ENCODE measurements at places on chromosomes 13 and 19.

DNA sequence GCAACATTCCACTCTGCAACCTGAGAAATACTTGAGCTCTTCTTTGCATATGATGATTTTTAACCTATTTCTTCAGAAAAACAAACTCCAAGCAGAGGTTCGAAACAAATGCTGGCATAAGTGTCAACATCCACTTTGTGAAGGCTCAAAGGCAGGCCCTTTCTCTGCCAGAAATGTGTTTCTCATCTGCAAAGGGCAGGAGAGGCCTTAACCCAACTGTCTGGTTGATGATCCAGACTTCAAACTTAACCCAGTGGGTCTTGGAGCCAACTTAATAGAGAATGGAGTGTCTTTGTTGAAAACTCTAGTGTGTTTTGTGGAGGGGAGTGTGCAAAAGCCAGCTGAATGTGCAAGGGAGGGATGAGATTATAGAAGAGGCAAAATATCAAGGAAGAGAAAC, 28.3 kb upstream of the ZNF507 start:
- no peak for DNase-seq

- DNase-seq, result peak; percentile 87
Measured at GRCh38 chr19:13164343-13165161, 14.3 kb downstream of the IER2 start.

DNA sequence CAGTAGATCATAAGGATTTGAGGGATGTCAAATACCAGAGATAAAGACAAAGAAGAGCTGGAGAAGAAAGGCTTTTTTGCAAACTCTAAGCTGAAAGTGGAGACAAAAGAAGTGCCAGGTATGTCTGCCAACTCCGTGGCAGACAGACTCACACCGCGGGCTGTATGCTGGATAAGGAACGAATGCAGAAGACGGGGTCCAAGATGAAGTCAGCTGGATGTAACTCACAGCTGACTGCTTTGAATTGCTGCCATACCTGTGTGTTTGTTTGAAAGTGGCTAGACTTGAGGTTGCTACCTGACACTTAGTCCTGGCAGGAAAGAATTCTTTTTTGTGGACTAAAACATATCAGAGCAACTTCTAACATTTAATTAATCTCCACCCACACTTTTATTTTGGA, 398.8 kb downstream of the DLEU7 start:
- no peak for DNase-seq

DNA sequence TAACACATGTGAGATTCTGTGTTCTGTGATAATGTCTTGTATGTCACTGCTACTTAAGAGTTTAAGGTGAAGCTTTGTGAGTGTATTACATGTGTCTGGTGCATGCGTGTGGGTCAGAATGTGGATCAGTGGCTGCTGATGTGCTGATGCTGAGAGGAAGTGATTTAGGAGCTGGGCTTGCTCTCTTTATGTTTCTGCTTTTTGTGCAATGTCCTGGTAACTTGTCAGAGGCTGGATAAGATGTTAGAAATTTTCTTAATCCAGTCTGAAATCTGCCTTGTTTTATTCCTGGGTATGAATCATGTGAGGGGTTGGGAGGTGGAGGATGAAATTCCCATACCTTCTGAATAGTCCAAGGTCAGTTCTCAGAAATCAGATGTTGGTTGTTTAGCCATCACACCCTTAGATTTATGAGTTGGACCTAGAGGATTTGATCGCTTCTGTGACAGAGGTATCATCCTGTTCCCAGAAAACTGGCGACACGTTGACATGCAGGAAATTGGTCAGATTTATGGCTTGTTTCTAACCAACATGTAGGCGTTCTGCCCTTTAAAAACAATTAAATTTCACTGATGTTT, 24.5 kb upstream of the CXCL17 start:
- peak; percentile 42 for DNase-seq

DNA sequence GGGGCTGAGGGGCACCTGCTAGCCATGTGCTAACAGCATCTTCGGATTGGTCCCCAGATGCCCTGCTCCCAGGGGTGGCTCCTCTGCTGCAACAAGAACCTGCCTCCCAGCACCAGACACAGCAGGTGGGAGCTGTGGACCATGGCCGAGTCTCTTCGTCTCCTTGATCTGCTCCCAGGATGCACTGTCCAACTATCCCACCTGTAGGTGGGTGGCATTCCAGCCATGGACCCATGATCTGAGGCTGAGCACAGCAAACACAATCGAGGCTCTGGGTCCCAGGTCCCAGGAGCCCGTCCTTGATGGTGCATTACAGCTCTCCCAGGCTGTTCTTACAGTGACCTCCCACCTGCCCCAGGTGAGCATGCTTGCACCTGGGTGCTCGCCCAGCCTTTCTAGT, 1.6 kb downstream of the ZNF837 start:
- DNase-seq, result no peak

DNA sequence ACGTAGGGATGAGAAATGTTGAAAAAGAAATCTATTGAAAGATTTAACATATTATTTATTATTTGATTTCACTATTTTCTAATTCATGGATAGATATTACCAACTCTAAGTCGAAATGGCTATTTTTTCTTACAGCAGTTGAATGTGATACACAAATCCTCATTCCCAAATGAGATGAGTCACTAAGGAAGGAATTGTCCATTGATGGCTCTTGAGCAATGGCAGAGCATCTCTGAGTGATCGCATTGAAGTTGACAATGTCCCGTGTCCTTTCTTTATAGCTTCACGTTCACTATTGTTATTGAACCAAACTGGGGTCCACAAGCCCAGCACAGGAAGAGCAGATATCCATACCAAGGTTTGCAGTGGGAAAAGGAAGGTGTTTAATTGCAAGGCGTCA, 648.3 kb upstream of the SPRY2 start:
- no peak for DNase-seq

DNA sequence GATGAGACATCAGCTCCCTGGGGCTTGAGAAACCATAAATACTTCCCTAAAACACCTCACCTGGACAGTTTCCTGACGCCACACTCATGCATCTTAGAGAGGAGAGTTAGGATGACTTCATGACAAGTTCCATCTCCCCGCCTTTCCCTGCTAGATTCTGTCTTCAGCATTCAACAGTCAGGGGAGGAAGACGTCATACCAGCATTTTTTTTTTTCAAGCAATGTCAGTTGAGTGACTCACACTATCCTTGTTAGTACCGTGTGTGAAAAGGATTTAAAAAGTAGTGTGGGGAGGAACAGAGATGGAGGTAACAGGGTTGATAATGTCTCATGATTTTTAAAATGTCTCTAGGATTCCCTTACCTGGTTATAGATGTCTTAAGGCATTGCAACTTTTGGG, at the start of gene OR7D2:
TSS of gene OR7D2 (plus strand) at position 79 of the 400 bp plus-strand sequence. CDS start 6,803 bp downstream, outside the sequence.
- no peak for DNase-seq

DNA sequence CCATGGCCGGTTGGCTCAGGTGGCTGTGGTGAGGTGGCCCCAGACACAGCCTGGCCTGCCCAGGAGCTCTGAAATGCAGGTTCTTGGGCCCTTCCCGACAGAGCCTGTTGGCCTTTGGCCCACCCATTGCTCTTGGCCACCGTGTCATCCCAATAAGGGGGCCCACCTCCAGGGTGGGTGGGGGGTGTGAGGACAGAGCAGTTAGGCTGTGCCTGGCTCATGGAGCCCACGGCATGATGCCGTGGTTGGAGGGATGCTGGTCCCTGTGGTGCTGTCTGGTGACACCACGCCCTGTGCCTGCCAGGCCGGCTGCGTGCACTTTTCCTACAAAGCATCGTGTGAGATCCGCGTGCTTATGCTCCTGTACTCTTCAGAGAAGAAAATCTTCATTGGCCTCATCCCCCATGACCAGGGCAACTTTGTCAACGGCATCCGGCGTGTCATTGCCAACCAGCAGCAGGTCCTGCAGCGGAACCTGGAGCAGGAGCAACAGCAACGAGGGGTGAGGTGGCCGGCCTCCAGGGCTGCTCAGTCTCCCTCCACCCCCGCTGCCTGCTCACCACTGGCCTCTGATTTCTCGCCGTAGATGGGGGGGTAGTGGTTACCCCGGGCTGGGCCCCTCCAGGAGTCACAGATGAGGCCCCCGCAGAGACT, 7.6 kb downstream of the PNKP start:
- no peak for DNase-seq

GRCh38 chr13:100124265-100124664, 35.4 kb downstream of the PCCA start:
- DNase-seq, result no peak

DNA sequence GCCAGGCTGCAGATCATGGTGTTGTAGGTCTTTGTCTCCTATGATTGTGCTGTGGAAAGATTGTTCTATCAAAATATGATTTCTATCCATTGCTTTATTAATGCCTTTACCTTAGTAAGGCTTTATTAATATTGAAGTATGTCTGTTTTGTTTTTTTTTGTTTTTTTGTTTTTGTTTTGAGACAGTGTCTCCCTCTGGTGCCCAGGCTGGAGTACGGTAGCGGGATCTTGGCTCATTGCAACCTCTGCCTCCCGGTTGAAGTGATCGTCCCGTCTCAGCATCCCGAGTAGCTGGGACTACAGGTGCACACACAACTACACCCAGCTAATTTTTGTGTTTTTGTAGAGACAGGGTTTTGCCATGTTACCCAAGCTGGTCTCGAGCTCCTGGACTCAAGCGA, 7.7 kb downstream of the IRGC start:
- no peak for DNase-seq

DNA sequence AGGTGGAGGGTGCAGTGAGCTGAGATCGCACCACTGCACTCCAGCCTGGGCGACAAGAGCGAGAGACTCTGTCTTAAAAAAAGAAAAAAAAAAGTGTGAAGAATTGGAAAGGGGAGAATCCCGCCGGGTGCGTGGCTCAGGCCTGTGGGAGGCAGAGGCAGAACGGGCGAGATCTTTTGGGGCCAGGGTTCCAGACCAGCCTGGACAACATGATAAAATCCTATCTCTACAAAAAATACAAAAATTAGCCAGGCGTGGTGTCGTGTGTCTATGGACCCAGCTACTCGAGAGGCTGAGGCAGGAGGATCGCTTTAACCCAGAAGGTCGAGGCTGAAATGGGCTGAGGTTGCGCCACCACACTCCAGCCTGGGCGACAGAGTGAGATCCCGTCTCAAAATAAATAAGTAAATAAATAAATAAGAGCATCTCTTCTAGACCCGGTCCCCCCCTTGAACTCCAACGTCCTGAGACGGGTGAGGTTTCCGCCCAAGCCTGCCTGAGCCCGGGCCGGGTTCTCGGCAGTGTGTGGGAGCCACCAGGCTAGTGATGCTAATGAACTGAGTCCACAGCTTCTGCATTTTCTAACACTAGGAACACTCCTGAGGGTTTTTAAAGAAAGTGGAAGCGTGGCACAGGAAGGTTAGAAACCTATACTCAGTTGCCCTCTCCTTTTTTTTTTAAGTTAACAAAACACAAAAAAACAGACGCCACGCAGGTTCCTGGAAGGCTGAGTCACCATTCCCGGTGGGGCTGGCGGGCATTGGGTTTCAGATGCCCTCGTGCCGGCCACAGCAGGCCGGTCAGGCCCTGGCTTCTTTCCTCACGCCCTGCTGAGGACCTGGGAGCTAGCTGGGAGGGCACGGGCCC, 22.0 kb downstream of the GPX4 start:
- no peak for DNase-seq

GRCh38 chr19:4740092-4740491, 16.4 kb upstream of the DPP9 start:
- no peak for DNase-seq

DNA sequence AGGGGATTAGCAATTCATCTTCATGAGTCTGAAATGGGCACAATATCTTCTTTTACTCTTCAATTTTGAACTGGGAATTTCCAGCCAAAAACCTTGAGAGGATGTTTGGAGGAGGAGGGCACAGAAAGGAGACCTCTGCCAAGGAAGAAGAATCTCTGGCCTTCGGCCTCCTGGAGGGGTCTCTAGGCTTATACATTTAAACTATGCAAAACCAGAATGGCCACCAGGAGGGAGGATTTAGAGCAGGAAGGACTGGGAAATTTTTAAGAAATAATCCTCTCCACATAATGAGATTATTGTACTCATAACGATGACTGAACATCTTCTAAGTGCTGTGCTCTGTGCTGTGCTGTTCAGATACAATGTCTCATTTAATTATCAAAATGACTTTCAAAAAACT, 325.9 kb downstream of the NDFIP2 start:
- no peak for DNase-seq

- DNase-seq, result no peak
Measured at GRCh38 chr19:52221831-52222375, 32.1 kb downstream of the PPP2R1A start.

DNA sequence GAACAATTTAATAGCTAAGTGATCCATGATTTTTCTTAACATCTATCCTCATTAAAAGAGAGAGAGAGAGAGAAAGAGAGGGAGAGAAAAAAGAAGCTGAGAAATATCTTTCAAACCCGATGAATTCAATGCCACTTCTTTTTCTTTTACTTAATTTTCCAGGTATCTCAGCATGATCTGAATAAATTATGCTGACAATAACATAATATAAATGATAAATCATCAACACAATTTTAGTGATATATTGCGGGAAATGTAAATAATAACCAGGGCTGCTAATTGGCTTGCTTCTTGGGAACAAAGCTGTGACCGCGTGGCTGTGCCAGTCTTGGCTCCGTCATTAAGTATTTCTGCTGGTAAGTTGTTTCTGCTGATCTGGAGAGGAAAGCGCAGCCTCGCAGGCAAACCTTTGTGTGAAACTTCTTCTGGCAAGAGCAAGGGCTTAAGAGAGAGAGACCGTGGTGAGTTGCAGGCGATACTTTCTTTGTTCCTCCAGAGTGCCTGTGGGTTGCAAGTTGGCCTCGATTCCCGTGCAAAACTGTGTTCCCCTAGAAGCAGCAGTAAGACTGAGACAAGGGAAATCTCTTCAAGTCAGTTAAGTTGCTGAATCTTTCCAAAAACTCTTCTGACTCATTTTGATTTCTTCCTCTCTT, 489.1 kb upstream of the TSHZ3 start:
- no peak for DNase-seq

GRCh38 chr13:28282451-28282850, 144.1 kb downstream of the PAN3 start:
- no peak for DNase-seq

DNA sequence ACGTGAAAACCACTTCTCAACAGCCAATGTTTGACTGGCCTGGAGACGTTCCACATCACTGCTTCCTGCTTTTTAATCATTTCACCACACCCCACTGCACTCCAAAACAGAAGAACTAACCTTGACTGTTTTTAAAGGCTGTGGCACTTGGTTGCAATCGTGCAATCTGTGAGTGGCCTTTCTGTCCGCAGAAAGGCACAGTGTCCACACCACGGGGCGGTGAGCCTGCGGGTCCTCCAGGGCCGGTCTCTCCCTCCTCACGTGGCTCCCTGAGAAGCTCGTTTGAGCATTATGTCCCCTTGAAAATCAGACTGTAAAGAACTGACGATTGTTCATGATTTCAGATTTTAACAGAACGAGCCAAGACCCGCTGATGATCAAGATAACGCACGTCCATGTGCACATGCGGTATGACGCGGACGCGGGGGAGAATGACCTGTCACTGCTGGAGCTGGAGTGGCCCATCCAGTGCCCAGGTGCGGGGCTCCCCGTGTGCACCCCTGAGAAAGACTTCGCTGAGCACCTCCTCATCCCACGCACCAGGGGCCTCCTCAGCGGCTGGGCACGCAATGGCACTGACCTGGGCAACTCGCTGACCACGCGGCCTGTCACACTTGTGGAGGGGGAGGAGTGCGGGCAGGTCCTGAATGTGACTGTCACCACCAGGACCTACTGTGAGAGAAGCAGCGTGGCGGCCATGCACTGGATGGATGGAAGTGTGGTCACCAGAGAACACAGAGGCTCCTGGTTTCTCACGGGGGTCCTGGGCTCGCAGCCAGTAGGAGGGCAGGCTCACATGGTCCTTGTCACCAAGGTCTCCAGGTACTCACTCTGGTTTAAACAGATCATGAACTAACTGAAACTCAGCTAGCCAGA, 13.0 kb downstream of the PROZ start:
- no peak for DNase-seq

- no peak for DNase-seq
Measured at GRCh38 chr13:36244990-36245389, 30.6 kb upstream of the SOHLH2 start.
